ENCODE measurements at places on chromosomes 5 and 9. TPM values are rescaled to one million over a fixed set of nuclear protein-coding genes. Genes with fewer than 3 reads are reported as not detected.

DNA sequence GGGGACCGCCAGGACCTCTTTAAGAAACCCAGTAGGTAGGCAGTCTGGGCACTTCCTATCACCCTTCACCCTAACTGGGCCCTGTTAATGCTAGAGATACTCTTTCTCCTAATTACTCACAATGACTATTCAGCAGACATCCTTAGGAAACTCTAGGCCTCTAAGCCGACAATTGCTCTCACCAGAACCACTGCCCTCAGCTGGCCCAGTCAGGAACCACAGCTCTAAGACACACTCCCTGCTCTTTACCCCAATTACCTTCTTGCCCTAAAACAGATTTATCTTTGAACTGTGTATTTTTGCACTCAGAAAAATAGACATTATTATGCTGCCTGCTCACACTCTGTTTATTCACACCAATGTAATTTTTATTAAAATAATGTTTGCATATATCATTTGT, 432.6 kb upstream of the SLC30A5 start:
- no peak for DNase-seq

GRCh38 chr9:95157481-95158151, 159.9 kb downstream of the FANCC start:
- DNase-seq: peak; percentile 78

DNA sequence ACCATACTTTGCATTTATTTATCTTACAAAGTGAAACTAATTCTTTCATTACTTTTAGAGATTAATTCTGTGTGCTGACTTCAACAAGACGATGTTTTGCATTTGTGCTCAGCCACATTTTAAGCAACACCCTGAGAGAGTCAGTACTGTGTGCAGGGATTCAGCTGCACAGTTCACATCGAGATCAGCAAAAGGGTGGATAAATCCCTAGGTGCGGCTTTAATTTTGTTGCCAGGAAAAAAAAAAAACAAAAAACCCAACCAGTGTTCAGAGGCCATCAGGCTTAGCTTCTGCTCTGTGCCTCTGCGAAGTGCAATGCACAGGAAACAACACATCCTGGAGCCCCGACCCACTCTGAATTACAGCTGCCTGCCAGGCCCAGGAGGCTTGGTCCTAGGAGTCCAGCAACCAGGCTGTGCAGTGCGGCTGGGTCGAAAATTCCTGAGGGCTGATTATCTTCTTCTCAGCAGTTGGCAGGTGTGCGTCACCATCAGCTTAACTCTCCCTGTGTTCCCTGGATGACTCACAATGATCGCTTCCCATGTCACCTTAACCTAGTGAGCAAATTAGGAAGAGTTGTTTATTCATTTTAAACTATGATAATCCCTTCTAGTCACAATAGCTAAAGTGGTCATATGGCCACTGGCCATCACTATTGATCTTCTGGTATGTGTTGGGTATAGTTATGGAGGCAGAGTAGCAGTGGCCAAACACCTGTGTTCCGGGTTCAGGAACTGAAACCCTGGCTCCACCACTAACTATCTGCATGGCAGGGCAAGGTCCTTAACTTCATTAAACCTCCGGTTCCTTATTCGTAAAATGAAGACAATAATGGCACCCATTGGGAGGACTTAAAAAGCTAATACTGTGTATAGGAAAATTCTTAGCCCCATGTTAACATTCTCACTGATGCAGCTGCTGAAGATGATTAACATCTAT, 31.2 kb upstream of the NDUFB6 start:
- DNase-seq: no peak

- DNase-seq: no peak
These were observed 72.8 kb downstream of the MED27 start for GRCh38 chr9:132006677-132007370.

GRCh38 chr5:72951671-72952468, 4.0 kb upstream of the FCHO2 start:
- DNase-seq: no peak

DNA sequence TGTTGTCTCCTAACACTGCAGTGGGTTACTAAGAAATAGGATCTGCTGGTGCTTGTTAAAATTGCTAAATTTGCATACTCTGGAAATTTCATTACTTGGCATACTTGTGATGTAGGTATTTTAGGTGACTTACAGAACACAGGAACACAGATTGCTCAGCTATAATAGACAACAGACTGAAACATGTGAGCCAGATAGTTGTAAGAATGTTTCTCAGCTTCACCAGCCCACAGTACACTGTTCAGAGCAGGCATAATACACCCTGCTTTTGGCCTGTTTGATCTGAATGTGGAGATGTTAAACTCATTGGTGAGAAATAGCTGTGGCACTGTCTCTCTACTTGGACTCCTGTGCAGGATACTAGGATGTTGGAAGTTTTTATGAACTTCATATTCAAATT, 275.7 kb downstream of the CSNK1G3 start:
- no peak for DNase-seq

DNA sequence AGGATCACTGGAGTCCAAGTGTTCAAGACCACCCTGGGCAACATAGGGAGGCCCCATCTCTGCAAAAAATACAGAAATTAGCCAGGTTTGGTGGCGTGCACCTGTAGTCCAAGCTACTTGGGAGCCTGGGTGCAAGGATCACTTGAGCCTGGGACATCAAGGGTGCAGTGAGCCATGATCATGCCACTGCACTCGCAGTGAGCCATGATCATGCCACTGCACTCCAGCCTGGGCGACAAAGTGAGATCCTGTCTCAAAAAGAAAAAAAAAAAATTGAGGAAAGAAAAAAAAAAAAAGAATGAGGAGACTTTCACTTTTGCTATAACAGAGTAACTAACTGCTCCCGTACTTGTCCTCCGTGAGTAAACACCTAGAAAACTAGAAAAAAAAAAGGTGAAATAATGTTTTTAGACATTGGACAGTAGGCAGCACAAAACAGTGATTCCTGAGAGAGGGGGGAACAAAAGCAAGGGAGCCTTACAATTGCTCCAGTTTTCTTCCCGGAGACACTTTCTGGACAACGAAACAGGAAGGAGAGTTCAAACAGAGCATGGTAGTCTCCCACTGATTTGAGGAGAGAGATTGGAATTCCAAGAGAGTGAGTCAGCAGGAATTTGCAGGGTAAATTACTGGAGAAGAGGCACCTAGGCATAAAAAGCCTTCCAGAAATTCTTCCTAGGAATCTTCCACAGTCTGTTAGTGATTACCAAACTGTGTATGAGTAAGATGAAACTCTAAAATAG, 6.9 kb upstream of the ZBTB5 start:
- no peak for DNase-seq

GRCh38 chr9:86481466-86481865, 127.3 kb upstream of the TUT7 start:
- DNase-seq: no peak

DNA sequence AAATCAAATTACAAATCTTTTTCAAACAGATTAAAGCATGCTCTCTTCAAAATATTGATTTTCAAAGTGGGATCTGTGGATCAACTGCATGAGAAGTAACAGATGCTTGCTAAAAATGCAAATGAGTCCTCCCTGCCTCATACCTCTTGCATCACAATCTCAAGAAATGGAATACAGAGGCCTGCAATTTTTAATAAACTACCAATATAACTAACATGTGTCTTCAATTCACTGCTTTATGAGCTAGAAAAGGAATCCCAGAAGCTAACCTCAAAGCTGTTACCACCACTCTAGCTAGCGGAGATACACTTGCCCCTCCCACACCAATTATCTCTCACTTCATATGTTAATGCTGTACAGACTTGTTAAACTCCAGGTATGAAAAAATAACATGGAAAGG, 9.6 kb downstream of the OR13C5 start:
- no peak for DNase-seq

DNA sequence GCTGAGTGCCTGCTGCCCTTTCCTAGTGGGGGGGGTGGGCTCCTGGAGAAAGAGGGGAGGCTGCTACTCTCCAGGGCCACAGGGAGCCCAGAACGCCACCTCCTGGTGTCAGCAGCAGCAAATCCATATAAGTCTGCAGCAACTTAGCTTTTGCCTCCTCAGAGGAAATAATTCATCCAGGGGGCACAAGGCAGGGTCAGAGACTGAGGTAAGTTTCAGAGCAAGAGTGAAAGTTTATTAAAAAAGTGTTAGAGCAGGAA, 4.0 kb upstream of the CLPTM1L start:
- no peak for DNase-seq

DNA sequence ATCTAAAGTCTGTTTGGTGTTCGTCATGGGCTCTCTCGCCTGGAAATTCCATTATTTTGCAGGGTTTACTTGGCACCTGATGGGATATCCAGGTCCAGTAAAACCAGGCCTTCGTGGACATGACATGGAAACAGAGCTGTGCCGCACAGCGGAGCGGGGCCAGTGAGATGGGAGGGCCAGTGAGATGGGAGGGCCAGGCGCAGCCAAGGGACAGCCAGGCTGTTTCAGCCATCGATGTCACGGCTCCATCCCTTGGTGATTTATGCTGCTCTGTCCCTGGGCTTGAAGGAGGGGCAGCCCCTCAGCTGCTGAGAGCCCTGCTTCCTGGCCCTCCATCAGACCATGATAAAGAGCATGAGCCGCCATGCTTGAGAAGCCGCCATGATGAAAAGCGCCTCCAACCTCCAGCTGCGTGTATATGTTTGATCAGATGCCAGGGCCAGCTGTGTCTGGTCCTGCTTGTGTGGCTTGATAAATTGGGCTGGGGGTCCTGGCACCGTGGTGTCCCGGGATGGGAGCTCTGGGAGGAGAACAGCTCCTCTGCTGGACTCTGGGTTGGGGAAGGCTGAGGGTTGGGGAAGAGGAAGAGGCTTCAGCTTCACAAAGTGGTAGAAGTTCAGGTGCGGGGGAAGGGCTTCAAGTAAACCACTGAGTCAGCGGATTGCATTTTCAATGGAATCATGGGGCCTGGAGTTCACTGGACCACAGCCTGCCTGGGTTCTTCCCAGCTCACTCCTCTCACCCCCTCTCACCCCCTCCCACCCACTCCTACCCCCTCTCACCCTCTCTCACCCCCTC, 6.1 kb upstream of the COL5A1 start:
- DNase-seq: peak; percentile 12

The ZDHHC21 gene
- 17.8 TPM for total RNA-seq

The ELOVL7 gene
- total RNA-seq: 1.5 TPM

The PTPN3 gene
- 1.5 TPM for total RNA-seq
